RKO (cell line): ENCODE measurements at places on chromosomes 12 and 14.

- no peak for DNase-seq
These were observed 898 bp upstream of the RAB15 start for GRCh38 chr14:64973026-64973442.

GRCh38 chr12:60209933-60210332 lies 614.1 kb downstream of the SLC16A7 start:
- no peak for DNase-seq

DNA sequence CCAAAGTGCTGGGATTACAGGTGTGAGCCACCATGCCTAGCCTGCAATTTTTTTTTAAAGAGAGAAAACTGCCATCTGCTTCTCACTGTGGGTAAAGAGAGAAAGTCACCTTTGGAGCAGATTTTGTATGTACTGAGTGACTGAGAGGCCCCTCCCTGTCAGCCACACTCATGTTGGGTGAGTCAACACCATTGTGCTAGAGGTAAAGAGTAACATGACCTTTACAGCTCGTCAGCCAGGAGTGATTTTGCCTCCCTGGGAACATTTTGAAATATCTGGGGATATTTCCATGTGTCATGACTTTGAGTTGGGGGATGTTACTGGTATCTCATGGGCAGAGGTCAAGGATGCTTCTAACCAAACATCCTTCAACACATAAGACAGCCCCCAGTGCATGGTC lies 115.2 kb downstream of the KSR2 start:
- DNase-seq: no peak

GRCh38 chr14:106013879-106014376 lies 487.5 kb downstream of the TMEM121 start:
- no peak for DNase-seq

GRCh38 chr14:104682107-104682593 lies 7.3 kb upstream of the INF2 start:
- no peak for DNase-seq

- no peak for DNase-seq
These were observed 42.4 kb downstream of the MDM2 start for GRCh38 chr12:68850390-68850789.

DNA sequence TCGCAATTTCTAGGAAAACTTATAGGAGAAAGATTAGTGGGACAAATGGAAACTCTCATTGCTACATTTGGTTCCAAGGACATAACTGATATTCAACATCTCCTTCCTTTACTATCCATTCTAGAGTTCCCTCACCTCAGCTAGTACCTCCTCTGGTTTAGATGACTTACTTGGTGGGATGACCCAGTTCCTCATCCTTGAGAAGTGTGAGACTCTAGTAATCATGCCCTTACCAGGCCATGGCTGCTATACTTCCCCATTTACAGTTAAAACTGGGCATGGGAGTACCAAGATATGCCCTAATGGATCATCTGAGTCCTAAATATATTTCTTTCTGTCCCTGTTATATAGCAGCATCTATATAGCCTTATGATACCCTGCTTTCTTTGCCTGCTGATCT lies 58.1 kb downstream of the IFT81 start:
- no peak for DNase-seq

GRCh38 chr12:113482334-113482733 lies 10.7 kb upstream of the LHX5 start:
- DNase-seq: no peak
